ENCODE measurements at places on chromosomes 13 and 19. TPM values are rescaled to one million over a fixed set of nuclear protein-coding genes. Genes with fewer than 3 reads are reported as not detected.

DNA sequence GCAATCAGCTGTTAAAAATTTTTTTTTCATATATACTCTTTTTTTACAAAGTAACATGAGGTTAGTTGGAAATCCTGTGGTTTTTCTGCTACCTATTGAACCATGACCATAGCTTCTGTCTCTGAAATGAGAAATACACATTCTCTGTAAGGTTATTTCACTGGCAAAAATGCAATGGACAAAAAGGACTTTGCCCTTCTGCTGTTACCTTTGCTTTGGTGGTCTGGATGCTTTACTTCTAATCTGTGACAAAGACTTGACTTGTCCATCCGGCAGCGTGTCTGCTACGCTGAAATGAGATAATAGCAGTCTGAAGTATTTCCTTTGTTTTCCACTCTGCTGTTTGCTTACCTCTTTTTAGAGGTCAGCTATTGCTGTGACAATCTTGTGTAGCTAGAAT is 412.8 kb downstream of the SLITRK6 start:
- no peak for DNase-seq

- DNase-seq, result no peak
Observed at GRCh38 chr13:33740134-33740538, 77.8 kb upstream of the RFC3 start.

DNA sequence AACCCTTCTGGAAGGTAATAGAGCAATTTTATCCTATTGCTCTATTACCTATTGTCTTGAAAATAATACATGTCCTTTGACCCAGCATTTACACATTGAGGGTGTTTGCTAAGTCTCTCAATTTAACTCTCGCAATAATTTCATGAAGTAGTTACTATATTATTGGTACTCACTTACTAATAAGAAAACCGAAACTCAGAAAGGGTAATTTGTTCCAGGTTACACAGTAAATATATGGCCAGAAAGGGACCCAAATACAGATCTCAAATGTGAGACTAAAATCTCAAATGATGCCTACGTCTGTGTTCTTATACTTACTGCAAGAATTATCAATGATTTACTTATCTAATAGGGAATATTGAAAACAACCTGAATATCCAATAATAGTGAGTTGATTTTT is 29.7 kb upstream of the FAM216B start:
- DNase-seq, result no peak

GRCh38 chr13:97142452-97142851 is 79.7 kb upstream of the MBNL2 start:
- no peak for DNase-seq

- no peak for DNase-seq
Observed at GRCh38 chr13:50375792-50376191, 360.5 kb downstream of the KCNRG start.

- DNase-seq, result no peak
Observed at GRCh38 chr13:85266771-85267170, 532.4 kb downstream of the SLITRK6 start.

- DNase-seq, result no peak
Observed at GRCh38 chr19:5953680-5954213, 24.2 kb downstream of the RANBP3 start.

Gene DCLK1
- total RNA-seq, result 20.5 TPM

Gene MAST3
- 17.0 TPM for total RNA-seq

Gene ZNF790
- 7.5 TPM for total RNA-seq
